ENCODE measurements at places on chromosomes 12 and 14.
A peak's percentile ranks its signal among the peaks of the same experiment; 100 is the strongest.

GRCh38 chr12:116916122-116916521, 5.4 kb downstream of the FBXW8 start:
- no peak for DNase-seq

DNA sequence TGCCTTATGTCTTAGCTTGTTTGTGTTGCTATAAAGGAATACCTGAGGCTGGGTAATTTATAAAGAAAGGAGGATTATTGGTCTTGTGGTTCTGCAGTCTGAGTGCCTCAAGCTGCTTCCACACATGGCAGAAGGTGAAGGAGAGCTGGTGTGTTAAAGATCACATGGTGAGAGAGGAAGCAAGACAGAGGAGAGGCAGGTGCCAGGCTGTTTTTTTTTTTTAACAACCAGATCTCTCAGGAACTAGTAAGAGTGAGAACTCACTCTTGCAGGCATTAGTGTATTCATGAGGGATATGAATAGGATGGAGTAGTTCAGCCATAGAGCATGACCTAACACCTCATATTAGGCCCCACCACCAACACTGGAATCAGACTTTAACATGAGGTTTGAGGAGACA, 123.4 kb downstream of the CMAS start:
- DNase-seq: no peak

DNA sequence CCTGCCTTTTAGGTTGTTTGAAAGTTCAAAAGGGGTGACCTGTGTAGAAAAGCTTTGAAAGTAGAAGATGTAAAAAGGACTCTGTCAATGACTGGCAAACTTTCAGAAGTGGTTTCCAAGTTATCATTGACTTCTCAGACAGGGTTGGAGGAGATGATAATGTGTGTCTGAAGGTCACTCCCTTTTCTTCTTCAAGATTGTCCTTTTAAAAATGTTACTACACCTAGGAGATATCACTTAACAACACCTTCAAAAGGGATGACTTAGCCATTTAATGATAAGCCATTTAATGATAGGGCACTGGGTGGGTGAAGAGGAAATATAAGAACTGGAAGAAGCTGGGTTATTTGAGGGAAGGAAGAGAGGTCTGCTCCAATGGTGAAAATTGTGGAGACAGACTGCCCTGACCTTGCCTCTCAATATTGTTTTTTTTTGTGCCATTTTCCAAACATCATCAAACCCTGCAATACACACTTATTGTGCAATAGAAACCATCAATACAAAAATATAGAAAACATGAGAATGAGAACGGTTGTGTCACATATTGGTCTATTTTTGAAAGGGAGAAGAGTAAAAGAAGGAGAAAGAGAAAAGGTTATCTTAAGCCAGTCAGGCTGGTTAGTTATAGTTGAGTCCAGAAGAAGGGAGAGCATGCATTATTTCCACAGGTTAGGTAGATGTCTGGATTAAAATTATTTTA, 38.8 kb downstream of the BEST3 start:
- DNase-seq: no peak

DNA sequence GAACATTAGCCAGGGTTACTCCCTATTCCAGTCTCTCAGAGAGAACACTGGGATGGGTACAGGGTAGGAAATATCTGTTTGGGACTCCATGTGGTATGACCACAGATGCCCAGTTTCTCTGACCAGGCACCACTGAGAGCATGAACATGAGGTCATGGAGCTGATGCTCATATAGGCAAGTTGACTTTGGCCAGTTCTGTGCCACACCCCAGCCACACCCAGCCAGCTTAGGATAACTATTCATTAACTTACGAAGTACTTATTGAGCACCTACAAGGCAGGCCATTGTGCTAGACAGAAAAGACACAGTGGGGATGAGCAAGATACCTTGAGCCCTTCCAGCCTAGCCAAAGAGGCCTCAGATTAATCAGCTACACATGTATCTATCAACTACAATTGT, 262.5 kb downstream of the DPF3 start:
- no peak for DNase-seq

GRCh38 chr14:85934123-85934885, 404.4 kb downstream of the FLRT2 start:
- peak; percentile 33 for DNase-seq

DNA sequence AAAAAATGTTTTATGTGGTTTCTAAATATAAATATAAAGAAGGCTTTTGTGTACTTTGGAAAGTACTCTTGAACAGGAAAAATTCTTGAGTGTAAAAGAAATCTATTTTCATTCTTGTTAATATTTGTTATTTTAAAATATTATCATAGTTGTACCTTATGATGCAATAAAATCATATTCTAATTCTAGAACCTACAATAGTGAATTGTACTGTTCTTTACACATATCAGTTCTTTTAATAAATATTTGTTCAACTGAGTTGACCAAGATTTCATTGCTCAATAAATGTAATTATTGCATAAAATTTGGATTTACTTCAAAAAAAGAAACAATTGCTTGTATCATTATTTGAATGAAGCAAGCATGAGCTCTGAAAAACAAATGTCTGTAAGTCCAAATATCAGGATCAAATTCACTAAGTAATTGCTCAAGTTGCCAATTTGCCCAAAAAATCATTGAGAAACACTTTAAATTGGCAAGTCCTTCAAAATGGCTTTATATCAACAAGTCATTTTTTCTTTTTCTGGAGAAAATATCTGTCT, 191.6 kb upstream of the SLC16A7 start:
- DNase-seq: no peak

GRCh38 chr14:95062946-95063345, 94.4 kb downstream of the DICER1 start:
- no peak for DNase-seq

- DNase-seq: no peak
These were observed 32.2 kb upstream of the SERPINA6 start for GRCh38 chr14:94355191-94355794.

DNA sequence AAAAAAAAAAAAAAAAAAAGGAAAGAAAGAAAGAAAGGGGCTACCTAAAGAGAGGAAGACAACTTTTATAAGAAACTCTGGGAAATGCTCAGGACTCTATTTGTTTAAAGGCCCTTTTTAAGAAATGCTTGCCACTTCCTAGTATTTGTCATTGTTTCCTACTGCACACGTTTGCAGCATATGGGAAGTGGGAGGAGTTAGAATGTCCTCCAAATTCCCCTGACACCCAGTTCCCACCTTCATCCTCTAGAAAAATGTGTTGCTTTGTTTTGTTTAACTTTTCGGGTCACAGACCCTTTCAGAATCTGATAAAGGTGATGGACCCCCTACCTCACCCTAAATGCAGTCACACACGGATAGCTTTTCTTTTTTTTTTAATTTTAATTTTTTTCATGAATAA, 40.8 kb downstream of the NINJ2 start:
- no peak for DNase-seq

DNA sequence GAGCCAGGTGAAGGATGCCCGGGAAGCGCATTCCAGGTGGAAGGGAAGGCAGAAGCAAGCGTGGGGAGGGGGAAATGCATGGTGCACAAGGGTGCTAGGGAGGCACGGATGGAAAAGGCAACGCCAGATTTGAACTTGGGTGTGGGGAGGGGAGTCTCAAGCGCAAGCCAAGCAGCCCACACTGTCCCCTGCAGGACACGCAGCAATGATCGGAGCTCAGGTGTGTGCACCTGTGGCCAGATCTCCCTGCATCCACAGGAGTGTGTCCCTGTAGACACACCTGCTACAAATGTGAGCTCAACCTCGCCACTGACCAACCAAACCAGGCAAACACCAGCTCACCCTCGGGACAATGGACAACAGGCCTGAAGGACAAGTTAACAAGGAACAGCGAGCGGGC, 63.2 kb downstream of the SCARB1 start:
- no peak for DNase-seq

DNA sequence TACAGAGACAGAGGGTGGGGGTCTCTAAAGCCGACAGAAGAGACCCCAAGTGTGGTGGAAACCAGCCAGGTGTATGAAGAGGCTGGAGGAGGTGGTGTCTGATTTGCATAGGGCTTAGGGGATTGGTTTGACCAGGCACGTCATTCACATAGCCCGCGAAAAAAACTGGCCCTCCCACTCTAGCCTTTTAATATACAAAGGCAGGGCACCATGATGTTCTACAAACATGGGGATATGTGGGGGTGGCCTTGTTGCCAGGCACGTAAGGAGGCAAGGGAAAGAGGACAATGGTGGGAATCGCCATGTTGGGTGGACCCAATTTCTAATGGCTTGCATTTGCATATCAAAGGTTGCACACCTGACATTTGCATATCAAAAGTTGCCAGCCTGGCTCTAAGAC, 13.2 kb downstream of the LALBA start:
- no peak for DNase-seq

- DNase-seq: no peak
These were observed 1.1 kb downstream of the ATXN3 start for GRCh38 chr14:92105073-92105892.

DNA sequence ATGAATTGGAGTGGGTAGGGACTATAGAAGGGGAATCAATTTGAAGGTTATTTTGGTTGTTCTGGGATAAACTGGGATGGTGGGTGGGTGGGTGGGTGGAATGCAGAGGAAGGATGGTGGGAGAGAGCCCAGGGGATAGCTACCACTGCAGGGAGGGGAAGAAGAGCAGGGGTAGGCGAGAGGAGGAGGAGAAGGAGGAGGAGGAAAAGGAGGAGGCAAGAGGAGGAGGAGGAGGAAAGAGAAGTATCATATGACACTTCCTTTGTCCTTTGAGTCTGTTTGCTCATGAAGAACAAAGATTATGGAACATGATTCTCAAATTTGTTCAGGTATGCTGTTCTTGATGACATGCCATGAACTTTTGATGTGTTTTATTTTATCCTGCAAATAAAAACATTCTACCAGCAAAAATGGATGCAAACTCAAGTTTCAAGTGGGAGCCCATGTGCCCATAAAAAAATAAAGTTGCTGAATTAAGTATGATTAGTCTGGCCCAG, 4.1 kb upstream of the BEST3 start:
- no peak for DNase-seq

Measured in stimulated activated CD4-positive, alpha-beta T cell treated with anti-CD3 and anti-CD28 coated beads, Interleukin-15, amount 100 ng/mL, for 48 hours (primary cell).